ENCODE measurements at places on chromosomes 2 and 18.

GRCh38 chr2:172372436-172372835 lies 55.0 kb upstream of the ITGA6 start:
- no peak for DNase-seq

DNA sequence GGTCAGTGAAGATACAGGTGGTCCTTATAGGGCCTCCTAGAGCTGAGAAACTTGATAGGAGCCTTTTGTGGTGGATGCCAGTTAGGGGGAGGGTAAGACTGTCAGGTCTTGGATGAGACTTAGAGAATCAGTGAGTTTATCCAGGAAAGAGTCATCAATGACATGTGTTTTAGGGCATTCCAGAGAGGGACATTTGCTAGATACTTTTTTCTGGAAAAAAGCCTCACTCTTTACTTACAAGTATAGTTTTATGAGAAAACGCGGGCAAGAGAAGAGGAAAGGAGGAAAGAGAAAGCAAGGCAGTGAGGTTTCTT lies 24.5 kb upstream of the MSGN1 start:
- DNase-seq, result no peak

GRCh38 chr2:54403512-54404238 lies 52.5 kb upstream of the SPTBN1 start:
- no peak for DNase-seq

DNA sequence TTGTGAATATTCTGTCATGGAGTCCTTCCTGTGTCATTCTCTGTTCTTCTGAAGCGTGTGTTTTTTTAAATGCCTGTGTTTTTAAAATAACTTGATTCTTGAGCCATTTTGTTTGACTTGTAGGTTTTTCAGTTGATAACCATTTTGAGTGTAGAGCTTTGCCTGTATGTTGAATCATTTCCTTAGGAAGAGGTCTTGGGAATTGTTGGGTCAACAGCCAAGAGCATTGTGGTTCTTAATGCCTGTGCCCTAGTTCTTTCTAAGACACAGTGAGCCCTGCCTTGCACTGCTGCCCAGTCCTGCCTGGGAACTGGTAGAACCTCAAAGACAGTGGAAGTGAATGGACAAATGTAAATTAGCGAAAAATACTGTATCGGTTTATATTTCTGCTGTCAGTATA lies 25.9 kb downstream of the RAB12 start:
- no peak for DNase-seq

- no peak for DNase-seq
Measured at GRCh38 chr2:204604061-204604460, 58.8 kb downstream of the PARD3B start.

DNA sequence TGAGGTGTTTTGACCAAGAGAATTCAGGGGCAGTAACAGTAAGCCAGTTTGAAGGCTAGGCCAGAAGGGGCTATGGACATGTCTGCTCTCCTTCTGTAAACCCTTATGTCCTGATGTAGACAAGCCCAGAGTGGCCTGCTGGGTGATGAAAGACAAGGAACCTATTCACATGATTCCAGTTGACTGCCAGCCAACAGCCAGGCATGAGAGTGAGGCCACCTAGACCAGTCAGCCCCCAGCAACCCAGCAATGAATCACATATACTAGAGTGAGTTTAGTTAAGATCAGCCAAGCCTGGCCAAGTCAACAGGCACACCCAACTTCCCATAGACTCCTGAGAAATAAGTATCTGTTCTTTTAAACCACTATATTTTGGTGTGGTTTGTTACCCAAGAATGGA lies 1889.7 kb upstream of the CELF4 start:
- DNase-seq, result no peak

DNA sequence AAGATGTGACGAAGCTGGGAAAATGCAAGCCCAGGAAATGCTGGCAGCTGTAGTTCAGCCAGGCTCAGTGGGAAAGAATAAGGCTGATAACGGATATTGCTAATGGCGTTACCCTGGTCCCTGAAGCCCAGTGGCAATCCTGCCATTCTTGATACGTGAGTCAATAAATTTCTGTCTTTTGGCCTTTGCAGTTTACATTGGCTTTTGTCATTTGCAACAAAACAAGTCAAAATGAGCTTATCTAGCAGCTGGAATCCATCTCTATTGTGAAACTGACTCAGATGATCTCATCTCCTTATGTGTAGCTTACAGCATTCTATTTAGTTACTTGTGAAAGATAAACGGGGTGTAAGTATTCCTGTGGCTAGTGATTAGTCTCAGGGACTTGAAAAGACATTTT lies 43.8 kb downstream of the ARL6IP6 start:
- no peak for DNase-seq

- DNase-seq, result no peak
Measured at GRCh38 chr18:45008694-45009413, 328.2 kb downstream of the SETBP1 start.

- DNase-seq, result no peak
Measured at GRCh38 chr18:40864846-40865245, 1090.2 kb upstream of the PIK3C3 start.

DNA sequence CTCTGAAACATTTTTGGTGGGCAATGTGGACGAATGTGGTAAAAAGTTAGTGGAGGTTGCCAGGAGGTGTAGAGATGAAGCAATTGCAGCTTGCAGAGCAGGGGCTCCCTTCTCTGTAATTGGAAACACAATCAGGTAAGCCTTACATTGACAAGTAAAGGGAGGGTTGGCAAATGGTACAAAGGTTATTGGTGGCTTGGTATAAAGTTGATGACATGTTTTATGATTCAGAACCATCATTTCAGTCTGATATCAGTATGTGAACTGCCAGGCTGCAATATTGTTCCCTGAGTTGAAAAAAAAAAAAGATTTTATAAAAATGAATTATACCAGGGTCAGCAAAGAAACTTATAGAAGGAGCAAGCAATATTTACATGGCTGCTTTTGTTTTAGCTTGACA lies 14.4 kb upstream of the DLX1 start:
- DNase-seq, result no peak

GRCh38 chr2:38323623-38324022 lies 53.5 kb downstream of the ATL2 start:
- DNase-seq, result no peak

Data from HuH-7.5 (cell line).